Fibroblast of skin of abdomen (primary cell): ENCODE measurements at places on chromosomes 7 and 10.

- DNase-seq: peak; percentile 42
Observed at GRCh38 chr7:24751484-24751883, 5.8 kb downstream of the GSDME start.

- DNase-seq: no peak
Observed at GRCh38 chr10:38146579-38147333, 52.6 kb downstream of the ZNF37A start.

- DNase-seq: peak; percentile 88
Observed at GRCh38 chr7:94289071-94289470, 105.6 kb upstream of the COL1A2 start.

GRCh38 chr7:104980841-104981671, 32.9 kb upstream of the KMT2E start:
- DNase-seq: peak; percentile 52

DNA sequence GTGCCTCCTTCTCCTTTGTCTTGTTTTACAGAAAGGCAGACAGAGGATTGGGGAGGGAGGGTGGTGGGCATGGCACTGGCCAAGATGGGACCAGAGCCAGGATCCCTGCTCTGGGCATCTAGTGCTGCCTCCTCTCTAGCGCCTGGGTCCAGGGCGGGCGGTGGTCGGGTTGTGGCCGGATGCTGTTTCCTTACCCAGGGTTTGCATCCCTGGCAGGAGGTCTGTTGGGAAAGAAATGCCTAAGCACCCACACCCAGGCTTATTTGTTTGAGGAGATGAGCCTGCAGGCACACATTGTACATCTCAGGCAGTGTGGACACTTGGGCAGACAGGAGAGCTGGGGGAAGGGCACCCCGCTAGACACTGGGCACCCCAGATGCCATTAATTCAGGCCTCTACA, 102.3 kb upstream of the PCBD1 start:
- no peak for DNase-seq

DNA sequence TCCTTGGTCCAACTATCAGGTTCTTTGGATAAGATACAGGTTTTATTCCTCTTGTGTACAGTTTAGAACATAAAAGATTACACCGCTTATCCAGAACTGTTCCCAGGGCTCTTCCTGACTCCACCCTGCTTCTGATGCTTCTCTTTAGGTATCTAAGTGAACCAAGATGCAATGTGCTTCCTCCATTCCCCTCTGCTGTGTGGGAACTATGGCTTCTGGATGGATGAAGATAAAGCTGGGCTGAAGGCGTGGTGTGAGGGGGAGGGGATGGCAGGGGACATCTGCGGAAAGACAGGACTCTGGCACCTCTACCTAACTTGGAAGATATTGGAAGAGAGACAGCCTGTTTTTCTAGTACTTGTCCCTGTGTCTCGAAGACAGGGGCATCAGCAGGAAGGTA, 209.9 kb upstream of the TBX20 start:
- no peak for DNase-seq

DNA sequence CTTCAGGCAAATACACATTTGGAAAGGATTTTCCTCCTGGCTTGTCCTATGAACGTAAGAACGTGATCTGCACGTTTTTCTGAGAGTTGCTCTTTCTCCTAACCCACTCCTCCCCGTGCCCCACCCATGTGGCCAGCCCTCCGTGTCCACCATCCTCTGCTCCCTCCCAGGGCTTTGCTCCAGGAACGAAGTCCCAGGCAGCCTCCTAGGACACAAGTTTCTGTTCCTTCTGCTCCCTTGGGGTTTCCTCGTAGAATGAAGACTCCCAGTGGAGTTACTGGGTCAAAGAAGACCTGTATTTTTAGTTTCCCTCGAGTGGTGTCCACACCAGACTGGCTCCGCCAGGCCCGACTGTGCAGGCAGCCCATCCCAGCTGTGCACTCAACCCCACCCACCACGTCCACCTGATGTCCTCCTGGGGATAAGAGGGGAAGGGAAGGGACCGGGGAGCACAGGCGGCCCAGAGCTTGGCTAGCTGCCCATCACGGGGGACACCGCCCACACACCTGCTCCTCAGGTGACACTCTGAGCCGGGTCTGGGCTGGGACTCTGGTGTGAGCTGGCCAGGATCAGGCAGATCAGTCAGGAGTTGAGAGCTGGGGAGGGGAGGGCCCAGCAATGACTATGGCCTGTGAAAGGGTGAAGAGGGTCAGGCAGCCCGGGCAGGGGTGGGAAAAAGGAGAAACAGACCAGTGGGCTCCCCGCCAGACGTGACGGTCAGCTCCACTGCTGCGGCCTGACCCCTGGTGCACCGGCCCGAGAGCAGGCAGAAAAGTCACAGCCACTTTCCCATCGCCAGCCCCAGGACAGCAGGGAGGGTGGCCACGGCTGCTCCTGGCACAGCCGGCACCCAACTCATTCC, 54.3 kb upstream of the PPP2R2D start:
- DNase-seq: no peak

DNA sequence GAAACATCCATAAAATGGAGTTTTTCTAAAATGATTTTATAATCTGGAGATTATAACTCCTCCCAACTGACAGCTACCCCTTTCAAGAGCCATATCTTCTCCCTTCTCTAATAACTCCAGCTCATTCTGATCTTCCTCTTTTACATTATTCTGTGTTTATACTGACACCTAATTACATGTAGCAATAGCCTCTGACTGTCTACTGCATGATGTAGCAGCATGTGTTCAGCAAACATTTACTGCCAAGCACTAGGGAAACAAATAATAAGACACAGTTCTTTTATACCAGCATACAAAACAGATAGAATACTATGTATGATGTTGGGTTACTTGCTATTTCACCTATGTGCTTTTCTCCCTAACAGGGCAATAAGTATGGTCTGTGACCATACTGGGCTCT, 20.7 kb downstream of the RBM28 start:
- no peak for DNase-seq

DNA sequence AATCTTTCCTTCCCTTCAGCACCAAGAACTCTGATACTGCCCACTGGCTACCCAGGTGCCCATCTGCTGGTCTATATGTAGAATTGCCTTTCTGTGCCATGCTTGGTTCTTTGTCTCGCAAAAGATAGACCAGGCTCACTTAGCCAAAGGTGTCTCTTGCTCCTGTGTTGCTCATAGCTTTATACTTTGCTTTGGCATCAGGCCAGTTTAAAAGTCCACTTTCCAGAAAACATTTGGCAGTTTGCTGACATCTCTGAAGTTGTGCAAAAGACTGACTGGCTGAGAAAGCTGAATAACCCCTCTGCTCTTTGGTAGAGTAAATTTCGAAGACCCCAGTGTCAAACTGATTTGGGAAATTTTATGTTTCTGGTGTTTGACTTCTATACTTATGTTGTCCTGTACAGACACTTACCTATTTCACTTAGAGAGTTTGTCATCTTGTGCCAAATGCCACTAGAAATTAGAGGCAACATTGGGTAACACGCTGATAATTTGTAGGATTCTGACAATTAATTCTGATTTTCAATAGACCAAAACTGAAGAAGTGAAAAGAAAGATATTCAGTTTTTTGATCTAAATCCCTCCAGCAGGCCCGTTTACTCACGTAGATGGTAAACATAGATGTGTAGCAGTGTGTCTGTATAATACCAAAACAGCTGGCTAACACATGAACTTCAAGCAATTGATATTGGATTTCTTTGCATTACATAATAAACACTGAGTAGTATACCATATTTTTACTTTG, 91.1 kb downstream of the CPED1 start:
- DNase-seq: peak; percentile 33
